Stimulated activated CD4-positive, alpha-beta T cell treated with anti-CD3 and anti-CD28 coated beads, Interleukin-2, amount 100 ng/mL, for 48 hours (primary cell): ENCODE measurements at places on chromosomes 1 and 21.

- no peak for DNase-seq
Measured at GRCh38 chr21:46660505-46660904, 25.0 kb downstream of the PRMT2 start.

GRCh38 chr1:74463333-74463988 lies 49.0 kb downstream of the LRRC53 start:
- no peak for DNase-seq

- no peak for DNase-seq
Measured at GRCh38 chr21:33281096-33281652, 15.0 kb downstream of the IL10RB start.

DNA sequence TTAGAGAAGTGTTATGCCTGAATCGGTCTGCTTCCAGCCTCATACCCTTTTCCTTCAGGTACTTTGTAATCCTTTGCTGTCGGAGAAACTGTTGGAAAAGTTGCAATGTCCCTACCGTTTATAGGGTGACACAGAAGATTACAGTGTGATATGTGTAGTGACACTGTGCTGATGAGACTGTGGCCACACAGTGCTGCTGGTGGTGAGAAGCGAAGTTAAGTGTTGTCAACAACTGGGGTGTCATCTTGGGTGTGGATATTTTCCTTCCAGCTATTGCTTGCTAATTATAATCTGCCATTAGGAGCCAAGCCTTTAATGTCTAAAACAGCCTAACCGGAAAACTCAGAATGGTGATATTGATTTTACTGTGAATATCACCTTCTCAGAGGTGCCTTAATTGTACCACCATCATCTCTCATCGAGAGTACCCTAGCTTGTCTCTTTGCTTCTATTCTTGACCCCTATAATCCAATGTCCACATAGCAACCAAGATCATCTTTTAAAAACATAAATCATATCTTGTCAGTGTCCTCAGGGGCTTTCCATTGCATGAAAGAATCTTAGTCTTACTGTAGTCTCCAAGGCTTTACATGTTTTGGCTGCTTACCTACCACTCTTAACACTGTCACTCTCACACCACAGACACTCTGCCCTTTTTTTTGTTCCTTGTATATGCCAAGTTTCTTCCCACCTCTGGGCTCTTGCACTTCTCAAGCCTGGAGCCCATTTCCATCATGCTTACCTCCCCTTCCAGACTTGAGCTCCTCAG lies 89.4 kb upstream of the PGD start:
- no peak for DNase-seq

DNA sequence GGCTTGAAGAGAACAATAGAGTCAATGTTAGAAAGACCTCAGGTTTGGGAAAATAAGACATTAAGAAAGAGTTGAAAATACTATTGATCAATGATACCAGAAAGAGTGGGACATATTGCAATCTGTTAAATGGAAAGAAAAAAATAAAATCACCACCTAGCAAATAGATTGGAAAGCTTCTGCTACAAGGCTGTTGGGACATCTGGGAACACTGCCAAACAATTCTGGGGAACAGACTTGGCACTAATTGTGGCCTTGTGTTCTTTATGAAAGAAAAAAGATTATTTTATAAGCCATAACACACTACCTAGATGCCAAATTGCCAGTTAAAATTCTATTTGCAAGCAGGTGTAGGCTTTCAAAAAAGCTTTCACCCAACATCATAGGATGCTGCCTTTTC lies 137.8 kb downstream of the TSEN15 start:
- no peak for DNase-seq

DNA sequence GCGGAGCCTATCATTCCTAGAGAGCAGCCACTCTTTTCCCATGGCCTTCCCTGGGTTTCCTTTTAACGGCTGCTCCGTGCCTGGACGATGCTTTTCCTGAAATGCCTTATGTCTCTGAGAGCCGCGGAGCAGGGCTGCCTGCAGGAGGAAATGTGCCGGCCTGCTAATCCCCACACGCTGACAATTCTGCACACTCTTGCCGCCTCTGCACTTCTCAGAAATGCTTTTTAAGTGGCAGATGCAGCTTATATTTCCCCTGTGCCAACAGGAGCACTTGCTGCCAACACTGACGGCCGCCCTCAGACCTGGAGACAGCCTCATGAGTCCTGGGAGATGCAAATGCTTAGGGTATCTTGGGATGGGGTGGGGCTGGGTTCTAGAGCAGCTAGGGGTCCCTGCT lies 253.2 kb downstream of the GRIK3 start:
- DNase-seq, result no peak

GRCh38 chr1:246000638-246001015 lies 506.5 kb downstream of the SMYD3 start:
- DNase-seq, result no peak

- no peak for DNase-seq
Measured at GRCh38 chr1:54973205-54973921, 7.1 kb upstream of the TMEM61 start.

DNA sequence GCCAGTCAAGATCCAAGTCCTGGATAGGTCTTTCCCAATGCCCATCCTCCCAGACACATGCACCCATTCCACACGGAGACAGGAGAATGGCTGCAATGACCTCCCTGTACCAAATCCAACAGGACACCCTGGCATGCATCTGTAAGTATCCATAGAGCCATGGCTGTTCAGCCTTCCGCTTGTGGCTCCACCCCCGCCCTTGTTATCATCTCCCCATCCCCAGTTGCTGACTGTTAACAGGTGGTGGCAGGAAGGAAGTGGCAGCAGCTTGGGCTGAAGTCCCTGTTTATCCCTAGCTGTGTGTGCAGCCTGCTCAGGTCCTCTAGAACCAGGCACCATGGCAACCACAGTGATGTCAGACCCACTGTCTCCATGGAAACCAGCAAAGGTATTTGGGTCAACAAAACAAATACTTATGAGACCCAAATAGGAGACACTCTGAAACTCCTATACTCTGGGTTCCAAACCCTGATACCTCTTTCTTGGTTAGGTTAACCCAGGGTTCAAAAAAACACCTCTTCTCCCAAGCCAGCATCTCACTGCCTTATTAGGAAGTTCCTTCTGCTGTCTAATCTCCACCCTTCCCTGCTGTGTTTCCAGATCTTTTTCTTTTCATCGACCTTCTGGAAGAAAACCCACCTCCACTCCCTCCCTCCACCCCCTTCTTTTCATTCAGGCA lies 721 bp downstream of the PBXIP1 start:
- DNase-seq, result peak; percentile 73

DNA sequence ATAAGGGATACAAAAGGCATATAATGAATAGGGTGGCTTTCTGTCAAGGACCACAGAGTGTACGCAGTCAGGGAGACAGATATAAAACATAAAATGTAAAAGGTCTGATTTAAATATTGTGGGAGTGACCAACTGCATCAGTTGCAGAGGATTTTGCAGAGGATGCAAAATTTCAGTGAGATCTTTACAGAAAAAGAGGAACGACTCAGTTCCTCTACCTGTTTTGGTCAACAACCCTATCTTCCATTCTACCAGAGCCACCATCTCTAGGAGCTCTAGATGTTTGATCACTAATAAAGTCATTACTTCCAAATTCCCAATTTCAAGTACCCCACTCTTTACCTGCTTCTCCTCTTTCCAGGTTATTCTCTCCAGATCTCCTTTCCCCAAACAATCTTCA lies 16.5 kb downstream of the SOD1 start:
- no peak for DNase-seq

DNA sequence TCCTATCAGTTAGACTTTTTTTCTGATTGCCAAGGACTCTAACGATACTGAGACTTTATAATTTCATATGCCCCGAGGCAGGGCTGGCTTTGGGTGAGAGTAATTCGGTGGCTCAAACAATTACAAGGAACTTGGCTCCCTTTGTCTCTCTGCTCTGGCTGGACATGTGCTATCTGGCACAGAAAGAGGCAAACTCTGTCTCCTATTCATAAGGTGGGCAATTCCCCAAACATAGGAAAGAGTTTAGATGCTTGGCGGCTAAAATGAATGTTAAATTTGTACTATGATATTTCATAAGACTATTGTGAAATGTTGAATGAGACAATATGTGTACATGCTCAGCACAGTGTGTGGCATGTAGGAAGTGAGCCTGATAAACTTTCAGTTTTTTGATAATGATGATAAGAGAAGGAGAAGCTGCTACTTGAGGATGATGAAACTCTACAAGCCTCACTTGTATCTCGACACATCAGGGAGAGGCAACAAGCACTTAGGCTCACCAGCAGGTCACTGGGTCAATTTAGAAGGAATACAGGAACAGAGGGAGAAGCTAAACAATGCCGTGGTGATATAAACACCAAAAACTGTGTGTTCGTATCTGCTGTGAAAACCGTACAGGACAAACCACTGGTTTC lies 12.6 kb upstream of the NTPCR start:
- DNase-seq, result no peak

- no peak for DNase-seq
Measured at GRCh38 chr1:65214340-65215027, 66.5 kb downstream of the AK4 start.

GRCh38 chr1:224631462-224632115 lies 15.5 kb downstream of the CNIH3 start:
- no peak for DNase-seq

DNA sequence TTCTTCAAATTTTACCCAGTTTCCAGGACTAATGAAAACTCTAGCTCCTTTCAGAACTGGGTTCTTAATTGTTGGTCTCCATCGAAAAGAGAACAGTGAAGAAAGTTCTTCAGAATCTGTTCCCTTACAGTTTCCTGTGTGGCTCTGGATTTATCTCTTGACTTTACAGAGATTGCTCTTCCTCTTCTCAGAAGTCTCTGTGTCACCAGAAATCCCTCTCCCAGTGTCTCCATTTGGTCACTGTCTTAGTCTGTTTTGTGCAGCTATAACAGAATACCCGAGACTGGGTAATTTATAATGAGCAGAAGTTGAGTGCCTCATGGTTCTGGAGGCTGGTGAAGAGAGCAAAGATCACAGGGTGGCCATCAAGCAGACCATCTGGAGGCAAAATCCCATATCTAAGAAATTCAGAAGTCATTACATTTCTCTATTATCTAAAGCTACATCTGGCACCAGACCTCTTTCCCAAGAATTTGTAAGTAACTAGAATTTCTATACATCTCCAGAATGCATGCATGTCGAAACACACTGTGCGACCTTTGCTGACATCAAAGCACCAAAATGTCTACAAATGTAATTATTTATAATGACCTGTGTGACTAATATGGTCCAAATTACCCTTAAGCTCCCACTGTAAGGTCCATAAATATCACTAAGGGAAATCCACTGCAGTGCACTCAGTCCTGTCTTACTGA lies 65.4 kb upstream of the KRTAP19-8 start:
- DNase-seq, result no peak

GRCh38 chr1:168920456-168921094 lies 185.9 kb upstream of the ATP1B1 start:
- DNase-seq, result no peak

DNA sequence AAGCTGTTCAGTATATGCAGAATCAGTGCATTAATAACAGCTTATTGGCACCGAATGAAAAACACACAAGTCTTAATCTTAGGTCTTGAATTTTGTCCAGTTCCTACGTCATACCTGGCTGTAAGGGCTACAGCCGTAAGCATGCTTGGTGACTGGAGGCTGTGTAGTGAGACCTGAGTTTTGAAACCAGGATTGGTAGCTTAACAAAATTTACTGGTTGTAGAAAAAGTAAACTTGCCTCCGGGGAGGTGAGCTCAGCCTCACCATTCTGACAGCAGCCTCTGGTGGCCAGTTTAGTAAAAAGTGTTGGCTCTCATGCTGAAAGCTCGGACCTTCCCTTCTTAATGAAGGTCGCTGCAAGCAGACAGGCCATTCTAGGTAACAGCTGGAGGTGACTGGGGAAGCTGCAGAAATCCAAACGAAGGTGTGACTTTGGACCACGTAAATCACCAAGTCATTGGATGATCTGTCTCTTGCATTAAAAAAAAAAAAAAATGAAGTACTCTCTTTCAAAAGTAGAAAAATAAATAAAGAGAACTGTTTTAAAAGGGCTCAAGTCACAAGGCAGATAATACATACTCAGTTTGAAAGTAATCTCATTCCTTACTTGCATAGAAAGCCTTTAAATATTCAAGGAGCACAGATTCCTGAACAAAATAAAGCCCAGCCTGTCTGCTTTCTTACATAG lies 48.9 kb downstream of the HLCS start:
- DNase-seq, result no peak

DNA sequence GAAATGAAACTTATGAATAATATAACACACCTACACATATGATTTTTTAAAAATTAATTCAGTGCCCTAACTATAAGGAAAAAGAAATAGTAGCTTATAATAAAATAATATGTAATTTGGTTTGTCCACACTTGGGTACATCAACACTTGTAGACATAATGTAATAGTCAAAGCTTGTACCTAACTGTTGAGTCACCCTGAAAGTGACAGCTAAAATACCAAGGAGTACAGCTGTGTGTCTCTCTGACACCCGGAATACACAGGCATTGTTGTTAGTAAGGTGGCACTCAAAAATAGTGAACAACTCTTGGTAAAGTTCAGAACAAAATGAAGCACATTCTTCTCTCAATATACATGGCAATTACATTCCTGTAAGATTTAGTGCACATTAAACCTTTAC lies 243.4 kb downstream of the TRABD2B start:
- DNase-seq, result no peak

- no peak for DNase-seq
Measured at GRCh38 chr1:228740543-228741317, 5.5 kb downstream of the RHOU start.

GRCh38 chr1:60280256-60280655 lies 206.7 kb upstream of the C1orf87 start:
- DNase-seq, result no peak

DNA sequence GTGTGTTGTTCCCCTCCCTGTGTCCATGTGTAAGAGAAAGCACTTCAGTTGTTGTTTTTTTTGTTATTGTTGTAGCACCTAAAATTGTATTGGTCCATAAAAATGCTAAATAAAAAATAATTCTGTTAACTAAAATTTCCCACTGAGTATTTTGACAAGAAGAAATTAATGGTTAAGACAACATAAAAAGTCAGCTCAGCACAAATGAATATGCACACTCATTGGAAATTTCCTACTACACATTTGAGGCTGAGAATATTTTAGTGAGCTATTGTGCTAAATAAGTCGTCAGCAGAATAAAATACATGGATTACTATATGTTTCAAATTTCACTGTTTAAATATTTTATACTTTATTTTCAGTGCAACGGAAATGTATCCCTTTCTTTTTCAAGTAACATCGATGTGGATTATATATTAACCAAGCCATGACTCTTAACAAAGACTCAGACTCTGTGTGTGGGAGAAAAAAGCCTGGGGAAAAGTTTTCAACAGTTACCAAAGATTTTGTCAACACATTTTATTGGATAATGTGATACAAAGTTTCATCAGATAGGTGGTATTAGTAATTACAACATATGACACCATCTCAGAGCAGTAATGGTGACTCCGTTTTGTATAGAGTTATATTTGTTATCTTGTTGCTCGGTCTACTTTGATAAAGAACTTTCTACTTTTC lies 63.4 kb downstream of the LYPLAL1 start:
- no peak for DNase-seq

DNA sequence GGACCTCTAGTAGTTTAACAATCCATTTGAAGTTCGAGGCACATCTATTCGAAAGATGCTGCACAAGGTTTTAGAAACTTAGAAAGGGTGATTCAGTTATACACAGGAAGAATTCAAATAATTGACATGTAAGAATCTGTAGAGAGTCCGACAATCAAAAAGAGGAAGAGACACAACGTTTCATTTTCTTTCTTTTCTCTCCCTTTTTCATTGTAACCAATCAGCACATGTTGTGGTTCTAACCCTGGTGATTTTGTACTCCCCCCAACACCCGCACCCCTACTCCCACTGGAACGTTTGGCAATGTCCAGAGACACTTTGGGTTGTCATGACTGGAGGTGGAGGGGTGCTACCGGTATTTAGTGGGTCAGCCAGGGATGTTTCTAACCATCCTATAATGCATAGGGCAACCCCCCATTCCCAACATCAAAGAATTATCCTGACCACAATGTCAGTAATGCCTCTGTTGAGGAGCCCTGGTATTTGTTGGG lies 4.9 kb downstream of the TGFB2 start:
- DNase-seq, result no peak
